ENCODE measurements at places on chromosomes 2 and 18.
A peak's percentile ranks its signal among the peaks of the same experiment; 100 is the strongest.

DNA sequence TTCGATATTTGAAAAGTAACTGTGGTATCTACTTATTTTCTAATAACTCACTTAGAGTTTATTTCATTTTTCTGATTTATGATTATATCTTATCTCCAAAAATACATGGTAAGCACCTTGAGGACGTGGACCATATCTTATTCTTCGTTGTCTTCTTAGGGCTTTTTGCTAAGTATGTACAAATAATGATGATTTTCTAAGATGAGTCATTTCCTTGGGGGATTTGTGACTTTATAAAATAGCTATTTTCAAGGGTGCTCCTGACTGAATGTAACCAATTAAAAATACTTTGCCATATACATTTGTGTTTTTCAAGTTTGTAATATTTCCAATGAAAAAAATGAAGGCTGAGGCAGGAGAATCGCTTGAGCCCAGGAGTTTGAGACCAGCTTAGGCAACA, 56.3 kb downstream of the GREB1L start:
- DNase-seq = no peak

DNA sequence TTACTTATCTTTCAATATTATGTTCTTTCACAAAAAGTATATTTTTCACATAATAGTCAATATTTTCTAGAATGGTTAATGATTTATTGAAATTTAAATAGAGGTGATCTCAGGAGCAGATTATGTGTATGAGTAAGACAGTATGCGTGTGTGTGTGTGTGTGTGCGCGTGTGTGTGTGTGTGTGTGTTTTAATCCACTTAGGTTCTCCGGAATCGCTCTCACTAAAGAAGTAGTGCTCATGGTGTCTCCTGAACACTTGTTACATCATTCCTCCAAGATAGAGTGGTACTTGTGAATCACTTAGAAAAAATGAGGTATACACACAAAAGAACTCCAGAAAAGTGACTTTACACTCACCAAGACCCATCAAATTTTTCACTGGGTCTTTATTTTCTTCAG, 91.0 kb upstream of the KCNH7 start:
- no peak for DNase-seq

- DNase-seq = no peak
These were observed 9.4 kb downstream of the GALNT1 start for GRCh38 chr18:35590935-35591334.

DNA sequence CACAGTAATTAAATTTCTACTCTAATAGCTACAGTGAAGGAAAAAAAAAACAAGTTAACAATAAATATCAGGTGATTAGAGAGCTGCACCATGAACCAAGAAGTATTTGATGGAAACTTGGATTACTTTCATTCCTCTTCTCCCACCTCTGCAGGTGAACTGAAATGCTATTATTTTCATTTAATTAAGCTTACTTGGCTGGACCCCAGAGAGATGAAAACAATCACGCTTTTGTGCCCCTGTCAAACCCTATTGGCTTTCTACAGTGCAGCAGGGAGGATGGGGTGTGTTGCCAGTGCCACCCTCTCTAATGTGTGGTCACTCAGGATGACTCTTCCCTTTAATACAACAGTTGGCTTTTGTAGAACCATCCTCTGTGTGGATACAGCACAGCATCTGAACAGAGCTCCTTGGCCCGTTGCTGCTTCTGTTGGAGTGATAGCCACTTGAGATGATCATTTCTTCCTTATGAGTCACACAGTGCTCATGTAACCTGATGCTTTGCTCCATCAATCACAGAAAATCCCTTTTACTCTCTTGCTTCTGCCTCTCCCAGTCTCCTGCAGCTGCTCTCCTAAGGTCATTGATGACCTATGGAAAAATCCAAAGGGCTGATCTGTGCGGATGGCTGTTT, 5.5 kb upstream of the ARL4C start:
- no peak for DNase-seq

DNA sequence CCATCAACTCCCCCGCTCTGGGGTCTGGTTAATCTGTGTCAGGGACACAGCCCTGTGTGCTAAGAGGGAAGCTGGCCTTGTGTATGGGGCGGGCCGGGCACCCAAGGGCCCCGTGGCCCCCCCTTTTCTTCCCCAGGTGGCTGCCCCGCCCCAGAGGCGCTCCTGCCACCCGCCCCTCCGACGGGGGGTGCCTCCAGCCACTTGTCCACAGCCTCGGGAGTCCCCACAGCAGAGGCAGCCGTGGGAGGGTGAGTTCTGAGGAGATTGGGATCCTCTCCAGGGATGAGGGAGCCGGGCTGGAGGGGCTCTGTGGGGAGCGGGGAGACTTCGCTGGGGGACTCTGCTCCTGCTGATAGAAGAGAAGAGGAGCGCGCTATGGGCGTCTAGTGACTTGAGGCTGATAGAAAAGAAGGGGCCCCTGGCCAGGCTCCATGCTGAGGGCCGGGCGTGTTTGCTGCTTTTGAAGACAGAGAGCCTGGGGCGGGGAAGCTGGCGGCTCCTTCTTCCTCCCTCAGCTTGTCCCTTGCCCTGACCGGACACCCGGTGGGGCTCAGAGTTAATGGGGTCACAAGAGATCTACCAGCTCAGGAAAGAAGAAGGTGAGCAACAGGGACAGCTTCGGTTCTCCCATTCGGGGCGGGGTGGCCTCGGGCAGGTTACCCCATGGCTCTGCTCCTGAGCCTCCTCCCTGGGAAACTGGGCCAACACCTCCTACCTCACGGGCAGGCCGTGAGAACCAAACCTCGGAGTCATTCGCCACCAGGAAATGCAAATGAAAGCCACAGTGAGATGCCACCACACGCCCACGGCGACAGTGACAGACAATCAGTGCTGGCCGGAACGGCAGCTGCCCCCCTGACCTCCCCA, 89.4 kb upstream of the TAF1B start:
- DNase-seq = peak; percentile 25

DNA sequence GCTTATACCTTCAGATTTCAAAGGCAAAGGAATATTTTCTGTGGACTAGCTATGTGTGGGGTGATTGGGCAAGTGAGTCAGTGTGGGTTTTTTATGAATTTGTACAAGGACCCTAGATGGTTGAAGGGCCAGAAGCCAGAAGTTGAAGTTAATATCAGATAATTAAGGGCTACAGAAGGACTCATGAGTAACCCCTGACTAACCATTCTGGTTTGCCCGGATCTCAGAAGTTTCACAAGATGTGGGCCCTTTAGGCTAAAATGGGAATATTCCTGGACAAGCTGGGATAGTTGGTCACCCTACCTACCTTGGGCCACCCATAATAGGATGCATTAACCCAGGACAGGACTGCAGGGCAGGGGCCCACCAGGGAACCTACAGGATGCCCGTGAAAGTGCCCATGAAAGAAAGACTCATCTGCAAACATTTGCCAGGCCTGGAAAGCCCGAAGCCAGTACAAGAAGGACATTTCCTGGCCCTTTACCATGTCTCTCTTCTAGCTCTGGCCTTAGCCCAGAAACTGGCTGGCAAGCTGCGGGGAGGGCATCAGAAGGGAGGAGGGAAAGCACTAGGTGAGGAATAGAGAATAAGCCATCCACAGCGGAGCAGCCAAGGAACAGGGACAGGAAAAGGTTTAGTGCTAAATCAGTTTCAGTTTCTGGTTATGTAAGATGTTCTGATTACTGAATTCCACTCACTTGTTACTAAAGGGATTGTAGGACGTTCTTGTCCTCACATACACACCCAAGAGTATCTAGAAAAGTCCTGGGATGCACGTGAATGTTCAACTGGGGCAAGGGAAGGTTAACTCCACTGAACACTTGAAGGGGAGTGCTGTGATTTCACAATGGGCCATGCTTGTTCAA, 33.6 kb downstream of the GCG start:
- DNase-seq = no peak

GRCh38 chr2:136384531-136385303, 266.8 kb upstream of the CXCR4 start:
- peak; percentile 37 for DNase-seq

GRCh38 chr2:216445501-216445900, 33.2 kb downstream of the SMARCAL1 start:
- DNase-seq = no peak

DNA sequence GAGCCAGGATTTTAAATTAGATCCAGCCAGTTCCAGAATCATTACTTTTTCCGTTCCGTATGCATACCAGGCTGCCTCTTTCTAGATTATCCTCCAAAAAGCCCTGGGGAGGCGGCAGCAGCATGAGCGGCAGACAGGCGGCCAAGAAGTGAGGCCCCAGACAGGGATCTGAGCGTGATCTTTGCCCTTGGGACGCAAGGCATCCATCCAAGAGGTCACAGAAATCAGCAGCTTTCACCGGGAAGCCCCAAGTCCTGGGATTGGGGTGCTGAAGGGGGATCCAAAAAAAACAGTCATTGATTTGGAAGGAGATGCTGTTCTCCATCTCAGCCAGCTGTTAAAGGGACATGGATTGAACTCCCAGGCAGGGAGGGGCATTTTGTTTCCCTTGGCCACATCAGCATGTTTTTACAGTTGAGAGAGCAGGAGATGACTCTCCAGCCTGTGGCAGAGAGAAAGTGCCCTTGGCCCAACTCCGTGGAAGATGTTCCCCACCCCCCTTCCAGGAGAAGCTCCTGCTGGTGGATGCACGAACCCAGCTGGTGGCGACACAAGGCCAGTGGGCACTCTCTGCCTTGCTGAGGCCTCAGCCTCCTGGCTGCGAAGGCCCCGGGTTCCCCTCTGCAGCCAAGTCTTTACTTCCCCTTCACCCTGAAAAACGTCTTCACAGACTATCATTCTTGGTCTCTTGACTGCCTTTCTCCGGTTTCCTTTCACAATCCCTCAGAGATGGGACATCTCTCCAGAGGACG, 265.6 kb downstream of the ANAPC1 start:
- DNase-seq = no peak

GRCh38 chr2:149104221-149104620, 65.7 kb downstream of the LYPD6B start:
- DNase-seq = no peak

DNA sequence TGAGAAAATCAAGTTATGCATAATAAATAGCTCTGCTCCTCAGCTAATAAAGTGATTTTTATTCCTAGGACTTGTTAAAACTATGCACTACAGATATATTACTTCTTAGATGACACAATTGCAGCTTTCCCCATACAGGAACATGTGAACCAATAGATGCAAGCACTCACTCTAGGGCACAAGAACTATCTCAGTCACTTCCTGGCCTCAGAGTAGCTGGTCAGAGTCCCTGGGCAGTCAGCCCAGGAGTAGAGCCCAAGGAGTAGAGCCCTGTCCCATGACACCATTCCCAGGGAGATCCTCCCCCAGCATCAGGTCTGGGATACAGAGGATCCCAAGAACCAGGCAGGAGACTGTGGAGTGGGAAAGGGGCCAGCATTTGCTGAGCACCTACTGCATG, 2.7 kb downstream of the TNS1 start:
- no peak for DNase-seq

DNA sequence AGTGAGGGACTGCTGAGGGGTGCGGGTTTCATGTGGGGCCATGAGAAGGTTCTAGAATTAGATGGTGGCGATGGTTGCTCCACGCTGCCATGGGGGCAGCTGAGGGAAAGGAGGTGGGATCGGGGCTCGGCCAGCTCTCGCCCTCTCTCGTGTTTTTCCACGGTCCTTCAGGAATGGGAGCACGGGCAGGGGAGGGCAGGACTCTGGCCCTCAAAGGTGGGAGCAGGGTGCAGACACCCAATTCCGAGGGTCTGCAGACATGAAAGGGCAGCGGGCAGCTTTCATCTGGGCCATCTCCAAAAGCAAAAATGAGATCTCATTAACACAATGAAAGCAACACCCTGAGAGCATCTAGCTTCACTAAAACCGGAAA, 53.4 kb upstream of the SALL3 start:
- DNase-seq = no peak

DNA sequence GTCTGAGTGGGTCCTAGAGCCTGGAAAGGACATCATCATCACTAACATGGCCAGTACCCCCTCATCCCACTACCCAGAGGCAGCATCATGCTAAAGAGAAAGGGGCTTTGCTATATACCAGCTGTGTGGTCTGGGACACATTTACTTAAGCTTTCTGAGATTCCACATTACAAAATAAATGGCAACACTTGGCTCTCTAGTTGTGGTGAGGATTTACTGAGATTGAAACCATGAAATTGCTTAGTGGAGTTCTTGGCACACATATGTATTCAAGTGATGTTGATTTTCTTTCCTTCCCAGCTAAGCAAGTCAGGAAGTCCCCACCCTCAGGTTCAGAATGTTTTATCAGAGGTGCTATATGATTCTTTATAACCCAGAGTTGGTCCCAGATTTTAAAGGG, 362.0 kb downstream of the CLIP4 start:
- DNase-seq = no peak

DNA sequence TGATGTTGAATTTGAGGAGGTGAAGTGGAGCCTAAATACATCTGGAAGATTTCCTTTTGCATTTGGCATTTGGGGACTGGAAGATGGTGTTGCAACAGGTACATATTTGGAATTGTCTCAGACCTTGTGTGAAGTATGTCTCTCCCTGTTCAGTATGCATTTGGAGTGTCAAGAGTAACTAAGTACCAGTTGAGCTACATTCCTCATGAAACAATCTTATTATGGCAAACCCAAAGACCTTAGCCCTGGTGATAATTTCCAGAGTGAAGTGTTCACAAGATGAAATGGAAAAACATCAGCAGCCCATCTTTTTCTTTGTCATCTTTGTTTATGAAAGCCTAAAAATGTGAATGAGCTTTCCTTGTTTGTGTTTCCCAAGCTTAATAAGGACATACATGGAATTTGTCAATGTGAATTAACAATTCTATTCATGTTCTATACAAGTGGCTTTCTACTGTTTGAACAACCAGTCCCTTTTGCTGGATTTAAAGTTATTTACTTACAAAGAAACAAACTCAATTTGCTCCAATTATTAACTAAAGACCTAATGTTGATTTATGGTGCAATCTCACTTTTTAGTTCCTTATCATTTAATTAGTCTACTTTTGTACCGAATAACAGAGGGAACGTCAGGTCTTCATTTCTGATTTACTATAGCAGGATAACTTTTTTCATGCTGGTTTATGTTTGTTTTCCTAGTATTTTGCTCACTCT, 42.1 kb upstream of the PPP1R1C start:
- no peak for DNase-seq

DNA sequence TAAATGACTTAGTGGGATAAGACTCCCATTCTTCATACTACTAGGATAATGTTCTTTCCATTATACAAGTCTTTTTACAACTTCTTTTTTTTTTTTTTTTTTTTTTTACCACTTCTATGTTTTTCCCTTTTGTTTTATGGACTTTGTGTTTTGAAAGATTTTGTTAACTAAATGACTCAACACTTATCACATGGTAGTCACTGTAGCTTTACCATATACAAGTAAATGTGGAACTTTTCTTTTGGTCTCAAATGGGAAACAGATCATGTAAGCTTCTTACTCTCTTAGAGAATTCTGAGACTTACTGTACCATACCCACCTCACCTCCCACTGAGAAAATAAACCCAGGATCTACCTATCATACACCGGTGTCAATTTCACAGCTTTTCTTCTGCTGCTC, 590.3 kb upstream of the CDH2 start:
- DNase-seq = no peak

DNA sequence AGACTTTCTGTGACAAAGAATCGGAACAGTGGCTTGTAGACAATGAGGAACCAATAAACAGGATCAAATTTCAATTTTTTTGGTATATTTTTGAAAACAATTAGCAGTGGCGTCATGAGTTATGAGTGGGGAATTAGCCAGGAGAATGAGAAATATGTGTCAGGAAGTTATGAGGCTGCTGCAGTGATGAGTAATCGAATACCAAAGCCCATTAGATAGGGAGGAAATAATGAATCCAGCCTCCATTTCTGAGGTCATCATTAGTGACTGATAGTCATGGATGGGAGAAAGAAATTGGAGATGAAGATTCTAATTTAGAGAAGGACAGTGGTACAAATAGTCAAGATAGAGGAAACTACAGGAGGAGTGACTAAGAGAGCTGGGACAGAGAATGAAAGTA, 673.1 kb upstream of the VRK2 start:
- no peak for DNase-seq

- DNase-seq = no peak
These were observed 186.5 kb upstream of the KLHL29 start for GRCh38 chr2:23198316-23199114.
